CD14-positive monocyte (primary cell): ENCODE measurements at places on chromosomes 3 and 15.

DNA sequence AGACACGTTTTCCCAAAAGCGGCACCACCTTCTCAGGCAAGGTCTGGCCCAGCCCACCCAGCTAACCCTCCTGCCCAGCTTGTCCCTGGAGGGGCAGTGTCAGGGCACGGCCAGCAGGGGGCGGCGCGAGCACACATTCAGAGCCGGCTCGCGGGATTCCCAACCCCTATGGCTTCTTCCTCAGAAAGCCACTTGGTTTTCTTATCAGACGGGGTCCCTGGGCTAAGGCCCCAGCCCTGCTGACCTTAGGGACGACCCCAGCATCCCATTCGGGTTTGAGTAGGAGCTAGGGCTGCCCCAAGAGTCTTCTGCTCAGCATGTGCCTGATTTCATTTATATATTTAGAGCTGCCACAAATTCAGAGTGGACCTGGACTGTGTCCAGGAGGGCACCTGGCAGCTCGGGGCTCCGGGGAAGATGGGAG, 14.5 kb downstream of the RLBP1 start:
- H3K4me1 ChIP-seq, result peaks cover 3% of the 10 kb centered on the region
- H3K4me3 ChIP-seq, result no peak overlapping the region
- no peaks in the 10 kb centered on the region for H3K36me3 ChIP-seq
- peak; percentile 56 for DNase-seq
- H3K27me3 ChIP-seq, result no peaks in the 10 kb centered on the region
- no peak overlapping the region for H3K27ac ChIP-seq

DNA sequence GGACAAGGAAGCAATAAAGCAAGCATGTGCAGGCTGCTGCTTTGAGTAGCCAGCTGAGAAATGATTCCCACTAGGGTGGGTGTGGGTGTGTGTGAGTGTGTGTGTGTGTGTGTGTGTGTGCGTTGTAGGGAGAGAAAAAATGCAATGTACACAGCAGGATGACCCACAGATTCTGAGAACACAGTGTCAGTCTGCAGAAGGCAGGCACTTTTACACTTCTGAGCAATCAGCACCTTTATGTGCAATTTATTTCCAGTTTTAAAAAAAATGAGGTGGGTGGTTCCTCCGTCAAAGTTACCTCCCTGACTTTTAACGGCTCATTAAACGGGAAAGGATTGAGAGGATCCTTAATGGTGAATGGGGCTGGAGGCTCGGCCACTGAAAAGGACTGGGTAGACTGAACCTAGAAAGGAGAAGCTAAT, 38.5 kb upstream of the LIPC start:
- H3K4me1 ChIP-seq, result no peaks in the 10 kb centered on the region
- no peaks in the 10 kb centered on the region for H3K27me3 ChIP-seq
- H3K4me3 ChIP-seq, result no peak overlapping the region
- no peak for DNase-seq

DNA sequence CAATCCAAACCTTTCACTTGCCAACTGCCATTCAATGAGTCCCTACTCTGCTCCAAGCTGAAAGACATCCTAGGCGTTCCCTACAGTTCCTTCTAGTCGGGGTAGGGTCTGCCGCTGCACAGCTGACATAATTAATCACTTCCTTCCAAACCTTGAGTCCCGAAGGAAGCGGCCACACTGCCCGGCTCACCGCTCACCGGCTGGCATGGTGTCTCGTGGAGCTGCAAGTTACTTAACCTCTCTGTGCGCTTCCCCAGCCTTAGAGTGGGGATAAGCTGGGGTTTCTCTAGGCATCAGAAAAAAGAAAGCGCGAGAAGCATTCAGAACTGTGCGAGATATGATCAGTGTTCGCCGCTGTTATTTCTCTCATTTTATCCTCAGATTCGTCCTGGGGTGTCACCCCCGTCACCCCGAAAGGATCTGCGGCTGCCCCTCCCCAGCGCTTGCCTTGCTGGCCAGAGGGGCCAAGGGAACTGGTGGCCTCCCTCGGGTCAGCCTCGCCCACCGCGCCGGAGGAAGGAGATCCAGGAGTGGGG, 748 bp downstream of the MRPS25 start:
- peaks cover 25% of the 10 kb centered on the region for H3K4me1 ChIP-seq
- peak; percentile 42 for DNase-seq
- H3K27ac ChIP-seq, result peak overlapping the region; percentile 84
- H3K4me3 ChIP-seq, result peak overlapping the region; percentile 80
- no peaks in the 10 kb centered on the region for H3K27me3 ChIP-seq

- no peaks in the 10 kb centered on the region for H3K27me3 ChIP-seq
- no peaks in the 10 kb centered on the region for H3K36me3 ChIP-seq
- H3K27ac ChIP-seq, result no peak overlapping the region
These were observed 10.9 kb downstream of the STRIT1 start for GRCh38 chr3:155282385-155283091.

DNA sequence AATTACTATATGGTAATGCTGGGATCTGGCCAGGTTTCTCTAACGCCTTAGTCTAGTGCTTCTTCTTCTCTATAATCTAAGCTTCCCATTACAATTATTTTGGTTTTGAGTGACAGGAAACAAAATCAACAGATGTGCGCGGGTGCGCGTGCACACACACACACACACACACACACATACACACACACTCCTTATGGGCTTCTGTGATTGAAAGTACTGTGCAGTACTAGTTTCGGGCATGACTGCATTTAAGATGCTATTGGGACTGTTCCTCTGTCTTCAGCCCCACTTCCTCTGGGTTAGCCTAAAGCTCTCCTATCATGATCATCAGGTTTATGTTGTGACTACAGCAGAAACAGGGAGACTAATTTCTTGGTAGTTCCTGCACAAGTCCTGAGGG, 32.2 kb downstream of the EPHB1 start:
- H3K27me3 ChIP-seq, result no peaks in the 10 kb centered on the region
- H3K36me3 ChIP-seq, result no peaks in the 10 kb centered on the region
- H3K4me3 ChIP-seq, result no peak overlapping the region
- H3K4me1 ChIP-seq, result no peaks in the 10 kb centered on the region
- no peak for DNase-seq

DNA sequence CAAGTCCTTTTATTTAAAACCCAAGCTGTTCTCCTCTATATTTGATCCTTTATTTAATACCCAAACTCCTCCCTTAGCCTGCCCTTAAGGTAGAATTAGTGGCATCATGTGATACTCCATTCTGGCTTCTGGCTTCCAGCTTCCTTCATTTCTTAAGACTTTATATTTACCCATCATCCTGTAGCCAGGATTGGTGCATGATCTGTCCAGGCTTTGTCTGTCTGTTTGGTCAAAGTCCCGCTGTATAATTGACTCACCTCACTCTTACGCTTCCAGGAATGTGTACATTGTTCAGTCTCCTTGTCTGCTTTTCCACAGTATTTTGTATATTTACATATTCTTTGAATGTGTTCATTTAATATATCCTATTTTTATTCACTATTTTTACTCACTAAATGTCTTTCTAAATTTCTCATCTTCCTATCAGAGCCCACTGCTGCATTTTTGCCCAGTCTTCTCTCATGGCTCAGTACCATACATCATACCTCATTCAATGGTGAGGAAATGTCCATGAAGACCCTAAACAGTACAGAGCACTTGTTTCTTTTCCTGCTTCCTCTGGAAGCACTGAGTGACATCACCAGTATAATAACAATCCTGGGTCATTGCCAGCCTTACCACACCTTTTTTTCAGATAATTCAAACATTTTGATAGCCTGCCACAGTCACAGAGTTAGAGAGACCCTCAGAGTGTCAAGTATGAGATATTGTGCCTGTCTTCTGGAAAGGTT, 31.5 kb downstream of the TMEM108 start:
- no peak overlapping the region for H3K4me3 ChIP-seq
- H3K4me1 ChIP-seq, result no peaks in the 10 kb centered on the region
- H3K36me3 ChIP-seq, result no peaks in the 10 kb centered on the region
- H3K27me3 ChIP-seq, result no peaks in the 10 kb centered on the region
- DNase-seq, result no peak
- no peak overlapping the region for H3K27ac ChIP-seq

DNA sequence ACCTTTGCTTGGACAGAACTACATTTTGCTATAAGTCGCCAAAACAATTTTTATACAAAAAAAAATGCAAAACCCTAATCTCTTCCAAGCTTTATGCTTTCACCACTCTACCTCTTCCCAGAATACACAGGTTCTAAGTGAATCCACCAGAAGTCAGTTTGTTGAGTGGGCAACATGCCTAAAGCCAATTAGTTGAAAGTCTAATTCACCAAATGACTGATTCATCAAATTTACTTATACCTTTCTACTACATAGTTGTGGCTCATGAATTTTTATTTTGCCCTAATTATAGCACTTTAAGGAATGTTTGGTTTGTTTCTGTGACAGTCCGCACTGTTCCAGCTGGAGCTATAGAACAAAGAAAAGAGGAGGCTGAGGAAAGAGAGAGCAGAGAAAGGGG, 265.9 kb upstream of the TGFBR2 start:
- H3K27me3 ChIP-seq, result no peaks in the 10 kb centered on the region
- no peak overlapping the region for H3K27ac ChIP-seq
- no peaks in the 10 kb centered on the region for H3K4me1 ChIP-seq
- H3K36me3 ChIP-seq, result no peaks in the 10 kb centered on the region
- H3K4me3 ChIP-seq, result no peak overlapping the region

- H3K27ac ChIP-seq, result no peak overlapping the region
- DNase-seq, result no peak
- H3K4me3 ChIP-seq, result no peak overlapping the region
- H3K36me3 ChIP-seq, result no peaks in the 10 kb centered on the region
These were observed 472.6 kb upstream of the NECTIN3 start for GRCh38 chr3:110598847-110599490.

- H3K4me1 ChIP-seq, result no peaks in the 10 kb centered on the region
- DNase-seq, result no peak
- no peaks in the 10 kb centered on the region for H3K27me3 ChIP-seq
These were observed 782.2 kb downstream of the VGLL3 start for GRCh38 chr3:86208772-86209171.

GRCh38 chr15:34699968-34700640, 54.7 kb downstream of the GJD2 start:
- H3K4me1 ChIP-seq, result no peaks in the 10 kb centered on the region
- no peak overlapping the region for H3K4me3 ChIP-seq
- H3K27ac ChIP-seq, result no peak overlapping the region
- H3K36me3 ChIP-seq, result no peaks in the 10 kb centered on the region

GRCh38 chr3:16140116-16140893, 34.2 kb upstream of the GALNT15 start:
- no peak for DNase-seq
- no peak overlapping the region for H3K27ac ChIP-seq
- no peaks in the 10 kb centered on the region for H3K4me1 ChIP-seq
- no peak overlapping the region for H3K4me3 ChIP-seq
- no peaks in the 10 kb centered on the region for H3K27me3 ChIP-seq

DNA sequence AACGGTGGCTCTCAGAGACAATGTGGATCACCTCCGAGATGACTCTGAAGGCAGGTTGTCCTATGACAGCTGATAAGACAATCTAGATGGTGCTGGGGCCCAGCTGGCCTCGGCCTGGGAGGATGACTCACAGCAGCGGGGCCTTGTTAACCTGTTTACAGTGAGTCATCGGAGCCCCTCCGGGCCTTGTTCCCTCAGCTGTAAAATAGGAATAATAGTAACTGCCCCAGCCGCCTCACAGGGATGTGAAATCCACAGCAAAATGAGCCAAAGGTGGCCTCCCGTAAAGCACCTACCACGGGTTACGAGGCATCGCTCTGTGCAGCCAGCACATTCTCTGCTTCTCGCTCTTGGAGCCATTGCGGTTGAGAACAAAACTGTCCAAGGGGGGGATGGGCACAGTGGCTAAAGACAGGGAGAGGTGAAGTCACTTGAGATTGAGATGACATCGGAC, 88.6 kb upstream of the RASGRF1 start:
- no peaks in the 10 kb centered on the region for H3K36me3 ChIP-seq
- no peak for DNase-seq
- H3K27me3 ChIP-seq, result no peaks in the 10 kb centered on the region
- H3K27ac ChIP-seq, result no peak overlapping the region
- H3K4me3 ChIP-seq, result no peak overlapping the region
- no peaks in the 10 kb centered on the region for H3K4me1 ChIP-seq

GRCh38 chr3:13501056-13501455, 20.9 kb downstream of the HDAC11 start:
- DNase-seq, result no peak
- H3K27ac ChIP-seq, result no peak overlapping the region
- no peaks in the 10 kb centered on the region for H3K36me3 ChIP-seq
- no peaks in the 10 kb centered on the region for H3K27me3 ChIP-seq
- H3K4me3 ChIP-seq, result no peak overlapping the region

- H3K4me3 ChIP-seq, result peak overlapping the region; percentile 61
- peak; percentile 65 for DNase-seq
- no peaks in the 10 kb centered on the region for H3K36me3 ChIP-seq
- H3K27ac ChIP-seq, result peak overlapping the region; percentile 75
These were observed 40.6 kb downstream of the ITPR1 start for GRCh38 chr3:4533489-4534443.

DNA sequence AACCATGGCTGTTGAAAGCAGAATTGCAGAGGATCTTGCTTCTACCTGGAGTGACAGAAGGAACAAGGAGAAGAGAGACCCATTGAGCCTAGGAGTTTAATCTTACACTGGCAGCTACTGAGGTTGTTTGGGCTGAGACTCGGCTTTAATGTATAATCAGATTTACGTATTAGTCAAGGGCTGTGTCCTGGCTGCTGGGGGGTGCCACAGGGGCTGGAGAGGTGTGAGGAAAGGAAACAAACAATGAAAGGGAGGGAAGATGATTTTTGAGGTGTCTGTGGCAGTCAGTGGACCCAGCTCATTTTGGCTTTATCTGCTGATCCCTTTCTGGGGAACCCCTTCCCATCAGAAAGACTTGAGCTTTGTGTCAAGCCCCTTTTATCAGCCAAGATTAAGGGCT, 95.7 kb downstream of the PRICKLE2 start:
- H3K4me3 ChIP-seq, result no peak overlapping the region
- DNase-seq, result no peak
- no peak overlapping the region for H3K27ac ChIP-seq
- H3K36me3 ChIP-seq, result no peaks in the 10 kb centered on the region
- peaks cover 2% of the 10 kb centered on the region for H3K27me3 ChIP-seq
- H3K4me1 ChIP-seq, result no peaks in the 10 kb centered on the region
